ENCODE measurements at places on chromosomes 6 and 20.

- no peak for DNase-seq
Measured at GRCh38 chr6:127402890-127403617, 56.1 kb downstream of the KIAA0408 start.

GRCh38 chr6:166939345-166939744 lies 17.0 kb downstream of the RNASET2 start:
- no peak for DNase-seq

DNA sequence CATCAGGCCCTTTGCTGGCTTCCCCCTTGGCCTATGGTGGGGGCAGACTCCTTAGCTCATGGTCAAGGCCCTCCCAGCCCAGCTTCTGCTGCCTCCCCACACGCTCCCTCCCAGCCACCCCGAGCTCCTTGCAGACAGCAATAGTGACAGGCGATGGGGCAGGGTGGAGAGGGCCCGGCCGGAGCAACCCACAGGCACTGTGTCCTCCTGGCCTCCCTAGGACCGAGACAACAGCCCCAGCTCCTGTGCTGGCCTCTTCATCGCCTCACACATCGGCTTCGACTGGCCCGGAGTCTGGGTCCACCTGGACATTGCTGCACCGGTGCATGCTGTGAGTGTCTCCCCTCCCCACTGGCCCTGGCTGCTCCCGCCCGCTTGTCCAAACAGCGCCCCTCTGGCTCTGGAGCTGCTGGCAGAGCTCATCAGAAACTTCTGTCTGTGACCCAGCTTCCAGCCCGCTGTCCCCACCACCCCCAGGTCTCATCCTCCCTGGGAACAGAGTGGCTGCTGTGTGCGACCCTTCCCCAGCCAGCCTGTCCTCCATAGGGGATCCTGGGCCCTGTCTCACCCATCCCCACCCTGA lies 21.8 kb downstream of the NPEPL1 start:
- DNase-seq = no peak

GRCh38 chr6:15337582-15337981 lies 91.7 kb downstream of the JARID2 start:
- no peak for DNase-seq

GRCh38 chr6:18101271-18101670 lies 21.2 kb downstream of the NHLRC1 start:
- DNase-seq = no peak

DNA sequence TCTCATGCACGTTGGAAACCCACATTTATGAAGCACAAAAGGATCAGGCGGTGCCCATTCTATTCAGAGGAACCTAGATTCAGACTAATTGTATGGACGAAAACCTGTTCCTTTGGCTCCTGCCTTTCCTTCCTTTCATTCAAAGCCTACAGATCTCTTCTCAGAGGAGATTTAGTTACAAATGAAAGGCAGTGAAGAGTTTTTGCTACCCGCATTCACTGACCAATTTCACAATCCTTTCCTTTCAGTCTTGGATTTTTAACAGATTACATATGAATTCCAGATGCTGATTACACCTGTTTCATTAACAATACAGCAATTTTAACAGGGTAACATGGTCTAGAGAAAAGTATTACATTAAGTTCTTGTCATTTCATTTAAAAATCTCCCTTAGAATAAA lies 32.0 kb downstream of the TMEM242 start:
- no peak for DNase-seq

DNA sequence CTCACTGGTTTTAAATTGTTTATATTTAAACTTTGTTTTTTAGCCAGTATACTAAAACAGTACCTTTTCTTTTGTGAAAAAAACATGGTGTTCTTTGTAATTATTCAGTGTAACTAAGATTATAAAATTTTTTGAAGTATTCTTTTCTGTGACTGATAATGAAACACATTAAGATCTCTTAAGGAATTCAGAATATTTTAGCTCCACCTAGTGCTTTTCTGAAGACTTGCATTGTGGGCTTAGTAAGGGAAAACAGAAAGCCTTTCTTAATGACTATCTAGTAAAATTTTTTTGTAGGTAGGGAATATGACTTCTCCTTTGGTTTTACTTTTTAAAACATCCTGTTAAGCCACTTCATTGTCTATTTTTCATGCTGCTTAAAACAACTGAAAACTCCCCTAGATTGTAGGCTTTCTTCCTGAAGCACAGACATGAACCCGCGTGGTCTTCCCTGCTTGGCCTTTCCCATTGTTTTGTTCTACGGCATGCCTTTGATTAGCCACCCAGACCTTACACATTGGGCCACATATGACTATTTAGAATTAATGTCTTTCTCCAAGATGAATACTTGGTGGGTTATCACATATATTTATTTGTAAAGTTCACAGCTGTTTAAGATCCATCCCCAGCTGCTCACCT lies 72.1 kb downstream of the AFDN start:
- no peak for DNase-seq

- no peak for DNase-seq
Measured at GRCh38 chr6:111685526-111685925, 79.8 kb upstream of the TRAF3IP2 start.

- no peak for DNase-seq
Measured at GRCh38 chr6:159680104-159680503, 12.9 kb downstream of the SOD2 start.

GRCh38 chr6:87832025-87832825 lies 130.2 kb upstream of the AKIRIN2 start:
- DNase-seq = no peak

- DNase-seq = no peak
Measured at GRCh38 chr6:43786664-43787329, 16.8 kb downstream of the VEGFA start.

DNA sequence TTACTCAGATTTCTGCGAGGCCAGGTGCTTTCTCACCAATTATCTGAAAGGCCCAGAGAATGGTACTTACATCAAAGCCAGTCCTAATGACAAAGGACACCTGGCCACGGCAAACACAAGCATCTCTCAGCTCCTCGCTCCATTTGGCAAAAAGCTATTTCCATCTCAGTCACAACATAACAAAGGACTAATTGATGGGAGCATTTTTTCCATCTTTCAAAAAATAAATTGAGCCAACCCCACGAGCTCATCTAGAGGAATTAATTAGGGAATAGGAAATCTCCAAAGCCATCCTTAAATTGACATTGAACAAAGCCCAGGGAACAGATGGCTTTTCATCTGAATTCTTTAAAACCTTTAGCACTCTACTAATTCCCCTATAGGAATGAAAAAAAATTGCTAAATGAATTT lies 236.7 kb downstream of the HAO1 start:
- DNase-seq = no peak

DNA sequence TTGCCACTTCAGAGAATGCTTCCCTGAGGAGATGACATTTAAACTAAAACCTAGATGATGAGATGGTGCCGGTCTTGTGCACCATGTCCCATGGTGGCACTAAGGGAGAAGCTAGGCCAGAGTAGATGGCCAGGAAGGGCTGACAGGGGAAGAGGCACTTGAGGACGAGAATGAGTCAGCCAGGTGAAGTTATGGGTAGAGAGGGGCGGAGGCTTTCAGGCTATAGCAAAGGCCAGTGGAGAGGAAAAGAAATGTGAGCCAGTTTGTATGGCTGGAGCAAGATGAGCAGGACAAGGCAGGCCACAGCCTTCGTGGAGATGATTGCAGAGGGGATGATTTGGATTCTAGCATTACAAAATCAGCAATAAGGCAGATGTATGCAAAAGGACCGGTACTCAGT lies 44.7 kb upstream of the ADGRF4 start:
- no peak for DNase-seq

DNA sequence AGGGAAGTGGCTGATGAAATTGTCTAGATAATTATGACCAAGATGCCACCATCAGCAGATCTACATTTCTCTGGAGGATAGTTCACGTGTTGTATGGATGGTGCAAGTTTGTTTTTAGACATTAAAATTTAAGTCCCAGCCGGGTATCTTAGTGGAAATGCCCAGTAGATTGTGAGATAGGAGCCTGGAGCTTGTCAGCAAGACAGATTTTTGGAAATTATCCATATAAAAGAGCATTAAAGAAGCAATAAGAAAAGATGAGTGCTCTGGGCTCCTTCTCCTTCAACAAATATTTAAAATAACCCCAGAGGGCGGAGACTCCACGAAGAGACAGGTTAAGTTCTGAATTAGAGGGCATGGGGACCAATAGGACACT lies 47.6 kb upstream of the SMLR1 start:
- no peak for DNase-seq

GRCh38 chr20:47795214-47795907 lies 10.1 kb upstream of the SULF2 start:
- no peak for DNase-seq

- no peak for DNase-seq
Measured at GRCh38 chr6:34656378-34657036, 40.1 kb downstream of the ILRUN start.

- DNase-seq = no peak
Measured at GRCh38 chr6:169172456-169172855, 81.2 kb downstream of the THBS2 start.

DNA sequence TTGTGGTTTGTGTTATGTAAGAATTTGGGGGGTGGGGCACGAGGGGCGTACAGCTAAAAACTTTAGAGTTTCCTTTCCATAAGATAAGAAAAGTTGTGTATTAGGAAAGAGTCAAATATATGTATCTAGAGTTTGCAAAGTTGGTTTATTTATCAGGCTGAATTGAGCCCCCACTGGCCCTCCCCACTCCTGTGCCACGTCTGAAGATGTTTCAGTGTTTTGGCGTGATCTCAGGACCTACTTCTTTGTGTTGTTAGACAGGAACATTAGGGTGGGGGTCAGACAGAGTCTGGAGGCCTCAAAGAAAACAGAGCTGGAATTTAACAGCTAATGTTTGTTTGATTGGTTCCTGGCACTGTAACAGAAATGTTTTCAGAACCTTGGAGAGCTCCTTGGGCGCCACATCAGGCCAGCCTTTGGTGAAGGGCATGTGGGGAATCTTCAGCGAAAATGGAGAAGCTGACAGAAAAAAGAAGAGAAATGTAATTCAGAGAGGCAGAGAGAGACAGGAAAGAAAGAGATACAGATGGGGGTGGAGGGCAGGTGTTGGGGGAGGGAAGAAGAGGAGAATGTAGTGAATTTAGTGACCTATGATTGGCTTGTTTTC lies 674 bp downstream of the NRSN1 start:
- DNase-seq = peak; percentile 30
